ENCODE measurements at places on chromosomes 12 and 14. TPM values are rescaled to one million over a fixed set of nuclear protein-coding genes. Genes with fewer than 3 reads are reported as not detected.

The FAM186B gene
- not detected for polyA plus RNA-seq

The GALNT16 gene
- not detected for polyA plus RNA-seq

The ZDHHC22 gene
- polyA plus RNA-seq = not detected

The CLECL1 gene
- 10.8 TPM for polyA plus RNA-seq

The SLC6A12 gene
- 1.3 TPM for polyA plus RNA-seq

The NID2 gene
- 0.82 TPM for polyA plus RNA-seq

Data from naive B cell (primary cell).